ENCODE measurements at places on chromosomes 6 and 20. TPM values are rescaled to one million over a fixed set of nuclear protein-coding genes. Genes with fewer than 3 reads are reported as not detected.

DNA sequence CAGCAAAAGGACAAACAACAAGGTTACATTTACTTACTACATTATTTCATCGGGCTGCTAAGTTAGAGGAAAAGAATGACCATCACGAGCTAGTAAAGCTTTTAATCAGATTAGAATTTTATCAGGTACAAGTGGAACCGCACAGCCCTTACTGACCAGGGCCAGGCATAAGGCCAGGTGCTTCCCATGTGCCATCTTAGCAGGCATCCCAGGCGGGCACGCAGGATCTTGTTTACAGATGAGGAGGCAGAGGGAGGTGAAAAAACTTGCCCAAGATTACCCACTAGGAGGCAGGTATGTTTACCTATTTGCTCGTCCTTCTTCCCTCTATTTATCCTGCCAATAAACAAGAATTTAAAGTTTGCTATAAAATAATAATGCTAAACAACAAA, 10.7 kb downstream of the EZR start:
- no peak for DNase-seq

PAX1 gene
- total RNA-seq: not detected

WFDC12 gene
- not detected for total RNA-seq

DNA sequence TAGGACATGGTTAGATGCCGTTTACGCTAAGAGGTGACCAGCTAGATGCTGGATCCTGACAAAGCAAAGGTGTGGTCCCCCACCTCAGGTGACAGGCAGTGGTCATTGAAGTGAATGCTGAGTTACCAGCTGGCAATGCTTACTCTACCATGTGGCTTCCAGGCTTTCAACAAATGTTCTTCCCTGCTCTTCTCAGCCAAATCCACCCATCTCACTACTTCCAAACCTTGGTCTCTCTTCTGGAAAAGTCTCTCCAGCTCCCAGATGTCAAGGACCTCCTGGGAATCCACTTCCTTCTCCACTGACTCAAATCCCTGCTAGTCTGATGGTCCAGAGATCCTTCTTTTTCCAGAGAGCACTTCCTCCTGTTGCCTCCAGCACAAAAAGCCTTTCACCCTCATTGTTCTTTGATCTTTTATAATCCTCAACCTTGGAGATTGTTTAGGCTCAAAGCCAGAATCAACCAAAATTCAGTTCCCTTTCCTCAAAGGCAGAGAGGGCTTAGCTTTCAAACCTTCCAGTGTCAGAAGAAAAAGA, 228.0 kb downstream of the ZNF217 start:
- DNase-seq: no peak

DNA sequence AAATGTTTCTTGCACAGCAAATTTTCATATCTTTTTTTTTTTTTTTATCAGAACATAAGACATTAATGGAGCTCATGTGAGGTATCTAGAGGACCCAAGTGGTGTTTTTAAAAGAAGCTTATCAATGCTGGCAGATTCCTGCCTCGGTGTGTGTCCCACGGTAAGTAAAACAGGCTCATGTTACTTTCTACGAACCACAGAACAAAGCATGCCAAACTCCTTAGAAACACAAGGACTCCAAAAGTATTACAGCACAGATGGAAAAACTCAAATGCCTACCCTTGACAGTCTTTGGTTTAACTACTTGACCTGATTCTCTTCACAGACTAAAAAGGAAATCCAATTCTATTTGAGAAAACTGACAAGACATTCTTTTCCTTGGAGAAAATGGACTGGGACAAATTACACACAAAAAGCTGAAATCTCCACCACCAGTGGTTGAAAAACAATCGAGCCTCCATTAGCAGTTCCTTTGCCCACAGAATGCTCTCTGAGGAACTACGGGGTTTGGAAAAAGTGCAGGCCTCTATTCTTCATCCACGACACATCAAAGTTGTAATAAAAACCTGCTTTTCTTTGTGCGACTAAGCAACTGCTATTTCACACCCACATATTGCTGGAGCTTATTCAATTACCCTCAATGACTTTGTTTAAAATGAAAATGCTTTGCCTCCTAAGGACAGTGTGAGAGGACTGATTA, 5.4 kb downstream of the METTL24 start:
- no peak for DNase-seq

DNA sequence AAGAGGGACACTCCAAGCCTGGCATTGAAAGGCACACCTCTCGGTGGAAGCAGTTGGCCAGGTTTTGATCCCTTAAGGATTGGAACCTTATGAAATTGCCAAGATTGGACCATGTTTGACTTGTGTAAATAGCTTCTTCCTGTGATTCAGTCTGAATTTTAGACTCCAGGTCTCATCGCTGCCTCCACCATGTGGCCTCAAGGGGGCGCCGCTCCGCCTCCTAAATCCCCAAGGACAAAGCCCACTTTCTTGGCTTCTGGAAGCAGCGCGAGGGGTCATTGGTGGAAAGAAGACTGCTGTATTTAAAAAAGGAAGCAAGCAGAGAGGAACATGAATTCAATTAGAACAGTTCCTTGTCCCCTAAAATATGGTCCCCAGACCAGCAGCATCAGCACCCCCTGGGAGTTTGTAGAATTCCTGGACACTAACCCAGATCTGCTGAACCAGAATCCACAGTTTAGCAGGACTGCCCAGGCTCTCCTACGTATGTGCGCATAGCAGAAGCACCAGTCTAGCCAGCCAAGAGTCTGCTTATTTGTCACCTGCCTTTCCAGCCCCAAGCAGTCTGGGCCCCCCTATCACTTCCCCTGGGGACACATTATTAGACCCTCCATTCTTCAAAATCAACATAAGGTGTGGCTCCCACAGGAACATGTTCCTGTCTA, 108.5 kb downstream of the LY86 start:
- DNase-seq: no peak

DNA sequence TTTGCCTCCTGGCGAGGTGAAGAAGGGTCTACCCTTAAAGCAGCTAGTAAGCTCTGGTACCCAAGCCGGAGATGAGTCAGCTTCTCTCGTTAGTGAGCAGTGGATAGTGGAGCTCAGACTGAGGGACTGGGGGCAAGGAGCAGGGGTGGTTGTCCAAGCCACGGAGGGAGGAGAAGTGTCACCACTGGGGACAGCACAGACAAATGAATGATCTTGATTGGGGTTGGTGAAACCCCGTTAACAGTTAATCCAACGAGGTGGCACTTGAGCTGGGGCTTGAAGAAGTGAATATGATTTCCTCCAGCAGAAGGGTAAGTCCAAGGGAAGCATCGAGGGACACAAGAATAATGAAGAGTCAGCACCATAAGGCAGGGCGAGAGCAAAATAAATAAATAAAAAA, 43.0 kb downstream of the JARID2 start:
- no peak for DNase-seq

TUBB2A gene
- 121 TPM for total RNA-seq

RAB44 gene
- 0.21 TPM for total RNA-seq

THEMIS gene
- total RNA-seq: not detected

WFDC2 gene
- 32.5 TPM for total RNA-seq

DNA sequence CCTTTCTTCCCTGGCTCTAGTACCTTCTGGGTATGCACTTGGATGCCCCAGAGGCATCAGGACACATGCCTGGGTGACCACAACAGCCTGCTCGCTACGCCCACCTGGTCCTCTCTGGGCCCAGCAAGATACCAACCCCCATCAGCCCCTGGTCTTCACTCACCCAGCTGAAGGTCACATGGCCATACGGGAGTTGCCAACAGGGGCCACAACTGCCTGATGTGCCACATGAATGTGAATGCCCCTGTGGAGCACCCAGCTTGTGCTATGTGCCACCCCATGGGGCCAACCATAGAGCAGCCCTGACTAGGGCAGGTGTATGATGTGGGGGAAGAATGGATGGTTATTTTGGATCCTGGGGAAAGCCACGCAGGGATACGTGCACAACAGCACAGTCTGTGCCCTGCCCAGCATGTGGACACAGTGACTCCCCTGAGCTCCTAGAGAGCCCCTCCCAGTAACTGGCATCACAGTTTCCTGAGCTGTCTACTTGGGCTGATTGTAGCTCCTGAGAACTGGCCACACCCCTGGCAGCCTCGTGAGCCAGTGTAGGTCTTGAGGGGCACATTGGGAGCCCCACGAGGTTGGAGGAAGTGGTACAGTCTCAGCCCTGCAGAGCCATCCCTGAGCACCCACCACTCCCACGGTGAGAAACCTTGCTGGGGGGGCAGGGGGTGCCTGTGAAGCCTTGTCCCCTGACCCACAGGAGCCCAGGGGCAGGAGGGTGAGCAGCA, 10.5 kb upstream of the PCMTD2 start:
- no peak for DNase-seq

GRCh38 chr6:25922301-25922700, 8.2 kb downstream of the SLC17A2 start:
- no peak for DNase-seq

- DNase-seq: no peak
These were observed 979.2 kb upstream of the GJE1 start for GRCh38 chr6:141153563-141153962.

GRCh38 chr6:16244869-16245451, 6.6 kb downstream of the GMPR start:
- no peak for DNase-seq

DNA sequence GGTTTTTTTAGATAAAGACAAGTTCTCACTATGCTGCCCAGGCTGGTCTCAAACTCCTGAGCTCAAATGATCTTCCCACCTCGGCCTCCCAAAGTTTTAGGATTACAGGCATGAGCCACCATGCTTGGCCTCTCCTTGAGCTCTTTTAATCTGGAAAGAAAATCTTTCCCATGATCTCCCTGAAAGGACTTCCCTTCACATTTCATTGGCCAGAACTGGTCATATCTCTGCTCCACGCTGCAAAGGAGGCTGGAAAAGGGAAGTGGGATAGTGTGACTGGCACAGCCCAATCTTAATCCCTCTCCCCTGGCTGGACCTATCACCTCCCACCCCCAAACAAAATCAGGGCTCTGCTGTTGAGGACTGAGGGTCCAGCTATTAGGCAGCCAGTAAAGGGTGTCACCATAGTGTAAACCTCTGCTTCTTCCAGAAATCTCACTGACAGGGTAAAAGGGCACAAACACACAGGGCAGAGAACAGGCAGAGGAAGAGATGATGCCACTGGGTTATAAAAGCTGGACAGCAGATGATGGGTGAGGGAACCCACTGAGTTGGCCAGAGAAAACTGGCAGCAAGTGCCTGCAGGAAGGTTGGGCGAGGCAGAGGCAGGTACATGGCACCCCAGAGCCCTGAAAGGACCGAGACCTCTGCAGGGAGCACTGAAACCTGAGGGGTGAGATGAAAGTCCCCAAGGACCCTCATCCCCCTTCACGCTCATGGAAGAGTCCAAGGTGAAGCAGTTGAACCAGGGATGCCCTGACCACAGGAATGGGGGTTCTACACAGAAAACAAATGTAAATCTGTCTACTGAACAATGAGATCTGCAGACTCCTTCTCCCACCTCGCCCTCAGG, 83.1 kb upstream of the PTPN1 start:
- no peak for DNase-seq

- no peak for DNase-seq
These were observed 181.0 kb downstream of the ZFP64 start for GRCh38 chr20:52010541-52010940.

DNA sequence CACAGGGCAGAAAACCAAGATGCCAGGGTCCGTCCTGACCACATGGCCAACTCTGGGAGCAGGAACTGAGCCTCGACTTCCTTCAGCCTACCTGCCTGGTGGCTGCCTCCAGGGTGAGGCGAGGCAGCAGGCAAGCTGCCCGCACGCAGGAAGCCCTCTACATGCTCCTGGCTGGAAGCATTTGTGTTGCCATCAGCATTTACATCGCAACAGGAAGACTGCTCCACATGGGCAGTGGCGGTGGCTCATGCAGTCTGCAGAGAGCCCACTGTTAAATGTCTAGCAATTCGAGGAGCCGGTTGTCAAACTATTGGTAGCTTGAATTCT, 233.8 kb downstream of the SYNDIG1 start:
- no peak for DNase-seq

BMP7 gene
- not detected for total RNA-seq

FLOT1 gene
- 123 TPM for total RNA-seq

MATN4 gene
- total RNA-seq: 0.21 TPM

PCSK2 gene
- total RNA-seq: not detected

BIRC7 gene
- total RNA-seq: not detected

DNA sequence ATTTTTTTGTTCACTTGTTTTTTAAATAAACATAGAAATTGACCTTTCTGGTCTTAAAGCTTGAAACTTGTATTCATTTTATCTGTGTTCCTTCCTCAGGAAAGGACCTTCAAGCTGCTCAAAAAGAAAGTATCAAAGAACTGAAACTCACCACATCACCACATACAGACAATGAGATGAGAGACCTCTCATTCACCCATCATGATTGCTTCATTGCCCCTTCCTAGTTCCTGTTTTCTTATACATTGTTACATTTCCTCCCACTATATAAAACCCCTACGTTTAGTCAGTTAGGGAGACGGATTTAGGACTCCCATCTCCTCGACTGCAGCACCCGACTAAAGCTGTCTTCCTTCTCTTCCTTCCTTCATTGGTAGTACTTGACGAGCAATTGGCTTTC, 180.5 kb upstream of the OPRM1 start:
- DNase-seq: no peak

GRCh38 chr20:50995506-50995905, 27.4 kb downstream of the KCNG1 start:
- DNase-seq: no peak

STMND1 gene
- not detected for total RNA-seq

DNA sequence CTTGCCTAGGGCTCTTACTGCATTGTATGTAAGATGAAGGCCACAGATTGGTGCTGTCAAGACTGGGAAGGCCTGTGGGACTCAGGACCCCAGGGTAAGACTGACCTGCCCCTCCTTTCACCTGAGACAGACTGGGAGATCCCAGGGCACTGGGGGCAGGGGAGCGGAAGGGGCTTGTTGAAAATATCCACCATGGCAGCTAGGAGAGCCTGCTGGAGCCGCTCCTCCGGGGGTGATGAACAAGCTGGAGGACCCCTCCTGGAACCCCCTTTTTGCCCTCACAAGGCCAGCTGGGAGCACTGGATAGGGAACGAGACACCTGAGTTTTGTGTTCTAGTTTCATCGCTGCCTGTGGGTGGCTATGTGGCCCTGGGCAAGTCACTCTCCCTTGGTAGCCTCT, 9.2 kb upstream of the SDCBP2 start:
- no peak for DNase-seq

DNA sequence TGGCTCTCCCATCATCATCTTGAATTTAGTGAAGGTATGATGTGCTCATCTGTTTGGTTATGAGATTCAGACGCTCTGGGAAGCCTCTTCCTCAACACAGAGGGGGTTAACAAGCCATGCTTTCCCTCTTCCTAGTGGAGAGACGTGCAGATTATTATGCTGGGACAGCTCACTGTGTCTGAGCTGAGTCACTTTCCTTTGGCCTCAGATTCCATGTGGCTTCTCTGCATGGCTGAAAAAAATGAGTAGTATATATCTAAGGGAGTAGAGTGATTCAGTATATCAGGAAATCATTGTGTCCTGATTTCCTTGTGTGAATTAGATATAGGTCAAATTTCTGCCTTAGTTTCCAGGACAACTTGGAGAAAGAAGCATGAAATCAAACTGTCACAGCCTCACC, 52.6 kb downstream of the FIG4 start:
- no peak for DNase-seq

Measured in ascending aorta (tissue), 2 donors.